Stimulated activated CD8-positive, alpha-beta memory T cell treated with anti-CD3 and anti-CD28 coated beads, Interleukin-7, amount 100 ng/mL, for 48 hours (primary cell): ENCODE measurements at places on chromosomes 12 and 14.

GRCh38 chr14:90355540-90356518 is 24.1 kb upstream of the NRDE2 start:
- DNase-seq, result no peak

DNA sequence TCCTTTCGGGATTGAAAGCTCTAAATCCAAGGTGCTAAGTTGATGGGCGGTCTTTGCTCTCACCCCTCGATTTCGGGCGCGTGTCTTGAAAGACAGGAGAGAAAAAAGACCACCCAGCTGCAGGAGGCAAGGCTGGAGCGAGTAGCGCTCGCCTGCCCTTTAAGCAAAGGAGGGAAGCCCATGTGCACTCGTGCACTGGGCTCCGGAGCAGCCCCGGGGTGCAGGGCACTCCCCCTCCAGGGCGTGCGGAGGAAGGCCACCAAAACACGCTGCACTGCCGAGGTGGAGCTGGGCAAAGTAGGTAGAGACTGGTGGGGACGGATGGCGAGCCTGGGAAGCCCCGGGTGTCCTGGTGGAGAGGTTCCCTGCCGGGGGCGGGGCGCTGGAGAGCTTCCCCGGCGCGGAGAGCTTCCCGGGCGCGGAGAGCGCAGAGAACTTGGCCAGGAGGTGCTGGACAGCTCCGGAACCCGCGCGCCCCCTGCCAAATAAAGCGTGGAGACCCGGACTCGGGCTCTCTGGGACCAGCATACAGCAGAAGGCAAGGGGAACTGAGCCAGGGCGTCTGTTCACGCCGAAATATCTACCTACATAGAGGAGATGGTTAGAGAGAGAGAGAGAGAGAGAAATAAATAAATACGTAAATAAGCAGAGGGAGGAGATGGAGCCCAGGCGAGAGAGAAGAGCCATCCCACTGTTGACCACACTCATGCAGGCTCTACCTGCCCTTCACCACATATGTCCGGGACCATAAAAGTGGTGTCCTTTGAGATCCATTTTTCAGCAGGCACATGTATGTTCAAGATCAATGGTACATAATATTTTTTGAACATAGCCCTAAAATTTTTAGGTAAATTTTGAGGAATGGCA is 662 bp upstream of the NELL2 start:
- DNase-seq, result peak; percentile 18

- DNase-seq, result no peak
Observed at GRCh38 chr12:66453844-66454243, 151.6 kb downstream of the HELB start.

DNA sequence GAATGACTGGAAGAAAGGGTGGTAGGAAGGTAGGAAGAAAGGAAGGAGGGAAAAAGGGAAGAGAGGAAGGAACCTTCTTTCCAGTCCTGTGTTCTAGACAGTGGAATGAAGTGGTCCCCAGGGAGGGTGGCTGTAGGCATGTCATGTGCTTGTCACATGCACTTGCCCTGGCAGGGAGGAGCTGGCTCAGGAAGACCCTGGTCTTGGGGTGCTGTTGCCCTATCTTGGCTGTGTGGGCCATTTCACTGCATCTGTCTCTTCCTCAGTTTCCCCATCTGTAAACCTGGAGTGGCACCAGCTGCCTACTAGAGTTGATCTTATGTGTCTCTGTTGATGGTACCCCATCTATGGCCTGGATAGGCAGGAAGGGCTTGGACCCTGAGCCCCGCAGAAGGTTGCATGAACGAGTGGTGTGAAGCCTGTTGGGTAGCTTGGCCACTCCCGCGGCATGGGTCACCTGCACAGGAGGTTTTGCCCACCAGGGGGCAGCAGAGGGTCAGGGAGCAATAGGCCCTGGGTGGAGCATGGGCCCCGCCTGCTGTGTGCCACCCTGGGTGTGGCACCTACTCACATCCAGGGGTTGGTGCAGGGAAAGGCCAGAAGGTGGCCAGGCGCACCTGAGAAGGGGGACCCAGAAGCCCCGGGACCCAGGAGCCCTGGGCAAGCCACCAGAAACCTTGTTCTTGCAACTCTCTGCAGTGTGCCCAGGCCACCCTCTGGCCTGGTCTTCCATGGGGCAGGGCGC is 25.1 kb downstream of the MEG3 start:
- peak; percentile 54 for DNase-seq

DNA sequence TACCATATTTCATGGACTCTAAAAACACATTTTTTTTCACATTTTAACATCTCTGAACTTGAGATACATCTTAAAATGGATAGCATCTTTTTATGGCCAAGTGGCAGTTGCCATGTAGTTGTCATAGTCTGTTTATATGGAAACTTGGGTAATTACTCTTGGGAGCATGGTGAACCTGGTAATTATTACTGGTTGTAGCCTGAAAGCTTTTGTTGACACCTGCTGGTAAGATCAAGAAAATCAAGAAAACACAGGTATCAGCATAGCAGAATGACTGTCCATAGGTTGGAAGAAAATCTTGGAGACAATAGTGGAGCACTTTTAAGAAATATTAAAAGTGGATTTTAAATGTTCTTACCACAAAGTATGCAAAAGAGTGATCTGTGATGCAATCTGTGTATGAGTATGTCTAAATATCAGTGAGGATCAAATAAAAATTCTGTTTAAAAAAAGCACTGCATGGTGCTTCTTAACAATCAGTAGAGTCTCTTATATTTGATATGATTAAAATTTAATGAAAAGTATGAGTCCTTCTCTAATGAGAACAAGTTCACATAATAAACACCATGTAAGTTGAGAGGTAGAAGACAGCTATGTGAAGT is 44.2 kb downstream of the TTC8 start:
- no peak for DNase-seq

- DNase-seq, result peak; percentile 41
Observed at GRCh38 chr12:124388679-124389137, 93.8 kb downstream of the RFLNA start.

DNA sequence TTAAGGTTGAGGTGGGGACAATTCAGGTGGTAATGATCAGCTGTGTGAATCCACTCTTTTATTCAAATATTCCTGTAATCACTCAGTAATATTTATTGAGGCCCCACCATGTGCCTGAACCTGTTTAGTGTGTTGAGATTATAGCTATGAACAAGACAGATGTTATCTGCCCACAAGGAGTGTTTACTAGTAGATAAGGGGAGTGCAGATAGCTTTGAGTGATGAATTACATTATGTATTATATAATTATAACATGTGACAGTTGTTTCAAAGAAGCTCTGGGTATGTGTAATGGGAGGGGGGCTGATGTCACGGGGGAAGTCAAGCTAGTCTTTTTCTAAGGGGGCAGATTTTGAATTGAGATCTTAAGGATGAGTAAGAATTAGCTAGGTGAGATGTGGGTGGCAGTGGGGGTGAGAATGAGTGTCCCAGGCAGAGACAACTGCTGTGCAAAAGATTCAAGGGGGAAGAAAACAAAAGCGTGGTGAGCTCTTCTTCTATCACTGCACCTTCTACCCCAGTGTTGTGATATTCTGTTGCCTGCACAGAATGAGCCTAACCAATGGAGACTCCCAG is 21.3 kb upstream of the SRRM4 start:
- no peak for DNase-seq

DNA sequence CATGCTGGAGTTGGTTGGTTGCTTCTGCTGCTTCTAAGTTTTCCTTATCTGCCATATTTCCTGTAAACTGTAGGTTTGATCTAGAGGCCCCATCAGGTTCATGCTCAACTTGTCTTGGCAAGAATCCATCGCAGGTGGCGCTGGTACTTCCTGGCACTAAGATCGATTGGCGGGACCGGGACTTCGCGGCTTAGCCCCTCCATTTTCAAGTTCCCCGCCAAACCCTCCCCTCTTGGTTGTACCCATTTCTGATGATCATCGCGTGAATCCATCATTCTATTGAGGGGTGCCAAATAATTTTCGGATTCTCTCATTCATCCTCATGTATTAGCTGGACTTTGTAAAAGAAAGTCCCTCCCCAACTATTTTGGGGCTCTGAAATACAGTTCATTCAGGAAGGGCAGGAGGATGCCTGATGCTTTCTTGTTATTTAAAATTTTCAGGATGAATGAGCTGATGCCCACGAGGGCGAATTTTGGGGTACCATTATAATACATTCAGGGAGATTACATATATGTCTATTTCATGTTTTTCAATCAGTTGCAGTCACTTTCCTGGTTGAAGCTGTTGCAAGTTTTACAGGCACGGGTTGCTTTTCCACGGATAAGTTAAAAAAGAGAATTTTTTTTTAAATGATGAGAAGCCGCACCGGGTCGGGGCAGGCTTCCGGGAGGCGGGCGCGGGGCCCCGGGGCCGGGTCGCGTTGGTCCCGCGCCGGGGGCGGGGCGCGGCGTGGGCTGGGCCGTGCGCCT is 395 bp upstream of the BRI3BP start:
- DNase-seq, result peak; percentile 88

DNA sequence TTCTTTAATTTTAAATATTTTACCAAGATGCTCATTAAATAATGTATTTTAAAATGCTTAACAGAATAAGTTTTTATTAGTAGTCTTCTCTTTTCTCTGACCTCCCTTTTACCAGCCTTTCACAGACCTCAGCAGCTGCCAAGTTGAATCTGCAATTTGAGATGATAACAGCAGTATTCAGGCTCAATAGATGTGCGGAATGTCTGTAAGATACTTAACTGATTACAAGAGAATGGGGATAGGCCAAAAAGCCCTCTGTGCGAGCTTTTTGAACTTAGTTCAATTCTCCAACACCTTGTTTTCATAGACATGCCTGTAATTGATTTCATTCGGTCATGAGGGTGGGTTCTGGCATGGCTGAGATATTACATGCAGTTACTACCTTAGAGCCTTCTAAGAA is 277.2 kb downstream of the TMTC2 start:
- no peak for DNase-seq

GRCh38 chr14:90296641-90297040 is 35.1 kb downstream of the NRDE2 start:
- no peak for DNase-seq

GRCh38 chr14:52073251-52073650 is 4.4 kb upstream of the NID2 start:
- no peak for DNase-seq

- no peak for DNase-seq
Observed at GRCh38 chr14:89065879-89066278, 241.4 kb downstream of the TTC8 start.

DNA sequence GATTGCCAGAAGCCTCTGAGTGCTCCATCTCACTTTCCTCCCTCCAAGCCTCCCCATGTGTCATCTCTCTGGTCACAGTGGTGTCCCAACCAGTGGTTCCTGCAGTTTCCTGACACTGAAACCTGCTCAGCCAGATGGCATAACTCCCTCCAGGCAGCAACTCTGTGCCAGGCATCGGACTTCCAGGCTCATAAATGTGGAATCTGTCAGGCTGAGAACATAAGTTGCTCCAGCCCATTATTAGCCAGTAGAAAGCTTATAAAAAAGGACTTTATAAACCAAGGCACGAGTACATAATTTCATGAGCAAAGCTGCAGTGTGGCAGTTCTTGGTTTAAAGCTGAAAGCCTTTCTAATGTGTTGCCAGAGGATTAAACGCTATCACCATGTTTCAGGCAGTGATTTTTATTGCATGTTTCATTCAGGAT is 194.3 kb downstream of the DACT1 start:
- DNase-seq, result no peak

DNA sequence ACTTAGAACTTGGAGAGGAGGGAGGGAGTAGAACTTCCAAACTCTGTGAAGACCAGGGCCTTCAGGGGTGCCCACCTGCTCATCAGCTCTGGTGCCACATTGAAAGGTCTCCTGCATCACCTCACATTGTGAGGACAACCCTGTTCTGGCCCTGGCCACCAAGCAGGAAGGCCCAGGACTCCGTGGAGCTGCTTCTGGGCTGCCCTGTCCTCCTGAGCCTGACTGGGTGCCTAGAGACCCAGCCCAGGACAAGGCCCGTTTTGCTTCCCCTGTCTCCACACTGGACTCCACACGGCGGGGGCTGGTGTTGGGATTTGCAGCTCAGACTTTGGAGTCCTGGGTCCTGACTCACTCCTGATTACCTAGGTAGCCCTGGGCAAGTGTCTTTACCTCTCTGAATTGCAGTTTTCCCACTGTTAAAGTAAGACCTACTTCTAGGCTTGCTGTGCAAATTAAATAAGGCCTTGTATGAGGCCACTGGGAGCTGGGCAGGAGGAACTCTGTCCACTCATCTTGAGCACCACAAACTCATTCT is 12.5 kb upstream of the KRT82 start:
- no peak for DNase-seq

GRCh38 chr12:9872742-9873141 is 3.6 kb upstream of the CLEC2B start:
- DNase-seq, result no peak

GRCh38 chr12:80513211-80513610 is 69.2 kb downstream of the PTPRQ start:
- no peak for DNase-seq

GRCh38 chr14:49849213-49849847 is 3.3 kb downstream of the NEMF start:
- DNase-seq, result no peak

- no peak for DNase-seq
Observed at GRCh38 chr12:88308825-88309224, 166.7 kb downstream of the TMTC3 start.

GRCh38 chr12:65830305-65830704 is 6.0 kb downstream of the HMGA2 start:
- no peak for DNase-seq

GRCh38 chr12:10082117-10082874 is 16.5 kb downstream of the CLEC1A start:
- no peak for DNase-seq

DNA sequence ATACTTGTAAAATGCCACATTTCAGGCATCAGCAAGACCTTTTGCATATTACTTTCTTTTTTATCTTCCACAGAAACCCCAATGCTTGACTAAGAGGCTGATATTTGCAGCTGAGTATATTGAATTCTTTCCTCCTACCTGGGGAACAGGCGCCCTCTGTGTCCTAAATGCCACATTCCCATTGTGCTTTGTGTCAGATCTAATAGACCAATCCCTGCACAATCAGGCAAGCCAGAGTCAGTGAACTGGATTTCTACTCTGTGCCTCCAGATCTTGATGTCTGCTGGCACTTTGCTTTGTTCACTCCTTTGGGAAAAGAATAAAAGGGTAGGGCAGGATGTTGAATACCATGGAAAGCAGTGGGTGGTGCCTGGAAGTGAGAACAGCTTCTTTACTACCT is 22.4 kb upstream of the TAS2R42 start:
- no peak for DNase-seq

- DNase-seq, result no peak
Observed at GRCh38 chr12:98701166-98701565, 56.1 kb downstream of the APAF1 start.

DNA sequence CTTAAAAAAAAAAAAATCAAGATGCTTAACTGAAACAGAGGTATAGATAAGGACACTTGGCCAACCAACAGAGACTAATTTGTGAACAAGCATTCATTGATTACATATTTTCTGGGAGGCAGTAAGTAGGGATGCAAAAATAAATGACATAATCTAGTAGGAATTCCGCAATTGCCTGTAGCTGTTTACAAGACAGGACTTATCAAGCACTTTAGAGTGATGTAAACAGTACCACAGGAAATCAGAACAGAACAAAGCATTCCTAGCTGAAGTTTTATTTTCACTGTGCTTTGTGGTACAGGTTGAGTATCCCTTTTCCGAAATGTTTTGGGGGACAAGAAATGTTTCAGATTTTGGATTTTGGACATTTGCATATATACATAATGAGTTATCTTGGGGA is 68.2 kb upstream of the FGD4 start:
- DNase-seq, result no peak
